NCI-H2081 treated with DMSO at 0.1 percent for 48 hours (cell line): ENCODE measurements at places on chromosomes 2 and 18.

- DNase-seq = no peak
Observed at GRCh38 chr18:12779043-12779442, 76.2 kb downstream of the PSMG2 start.

DNA sequence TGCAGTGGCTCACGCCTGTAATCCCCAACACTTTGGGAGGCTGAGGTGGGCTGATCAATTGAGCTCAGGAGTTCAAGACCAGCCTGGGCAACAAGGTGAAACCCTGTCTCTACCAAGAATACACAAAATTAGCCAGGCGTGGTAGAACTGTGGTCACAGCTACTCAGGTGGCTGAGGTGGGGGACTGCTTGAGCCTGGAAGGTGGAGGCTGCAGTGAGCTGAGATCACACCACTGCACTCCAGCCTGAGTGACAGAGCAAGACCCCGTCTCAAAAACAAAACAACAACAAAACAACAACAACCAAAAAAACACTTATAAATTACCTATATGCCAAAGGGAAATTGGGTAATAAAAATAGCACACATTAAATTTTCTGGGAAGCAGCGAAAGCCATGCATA is 141.6 kb downstream of the HDAC4 start:
- no peak for DNase-seq

- no peak for DNase-seq
Observed at GRCh38 chr2:170323743-170324142, 145.8 kb downstream of the MYO3B start.

- no peak for DNase-seq
Observed at GRCh38 chr2:69298862-69299261, 88.2 kb downstream of the GFPT1 start.

- no peak for DNase-seq
Observed at GRCh38 chr2:54213082-54213481, 42.9 kb downstream of the TSPYL6 start.

GRCh38 chr2:64742678-64743077 is 89.0 kb upstream of the SERTAD2 start:
- DNase-seq = no peak

DNA sequence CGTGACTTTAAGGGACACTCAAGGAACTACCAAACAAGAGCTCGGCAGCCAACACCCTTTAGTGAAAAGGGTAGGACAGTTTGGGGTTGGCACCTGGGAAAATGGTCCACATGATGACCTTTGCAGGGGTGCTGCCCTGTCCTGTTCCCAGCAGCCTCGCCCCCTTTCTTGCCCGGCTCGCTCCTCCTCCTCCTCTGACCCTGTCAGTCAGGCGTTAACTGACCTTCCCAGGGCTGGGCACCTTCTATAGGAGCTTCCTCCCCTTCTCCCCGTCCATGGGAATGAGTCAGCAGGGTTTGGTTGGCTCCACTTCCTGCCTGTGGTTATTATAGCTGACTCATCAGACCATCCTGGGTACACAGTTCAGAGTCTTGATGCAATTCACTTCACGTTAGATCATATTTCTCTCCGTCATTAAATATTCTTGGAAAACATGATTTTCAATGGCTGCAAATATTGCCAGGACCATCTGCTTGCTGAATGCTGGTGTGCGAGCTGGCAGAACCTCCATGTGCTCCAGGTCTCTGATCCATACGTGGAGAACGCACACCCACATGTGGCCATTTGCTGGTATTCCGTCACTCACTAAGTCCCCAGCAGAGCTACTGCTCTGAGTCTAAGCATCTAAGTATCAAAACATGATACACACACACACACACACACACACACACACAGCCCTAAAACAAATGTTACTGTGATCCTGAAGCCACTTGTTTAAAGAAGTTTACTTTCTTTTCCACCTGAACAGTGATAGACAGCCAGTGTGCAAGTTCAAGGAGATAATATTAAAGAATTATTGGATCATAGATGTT is 185.0 kb downstream of the ANAPC1 start:
- DNase-seq = peak; percentile 45

GRCh38 chr2:218743068-218743467 is 32.4 kb downstream of the TTLL4 start:
- DNase-seq = no peak

GRCh38 chr18:5969989-5970403 is 74.7 kb upstream of the TMEM200C start:
- no peak for DNase-seq
